HFF-Myc (cell line): ENCODE measurements at places on chromosomes 2 and 18.

DNA sequence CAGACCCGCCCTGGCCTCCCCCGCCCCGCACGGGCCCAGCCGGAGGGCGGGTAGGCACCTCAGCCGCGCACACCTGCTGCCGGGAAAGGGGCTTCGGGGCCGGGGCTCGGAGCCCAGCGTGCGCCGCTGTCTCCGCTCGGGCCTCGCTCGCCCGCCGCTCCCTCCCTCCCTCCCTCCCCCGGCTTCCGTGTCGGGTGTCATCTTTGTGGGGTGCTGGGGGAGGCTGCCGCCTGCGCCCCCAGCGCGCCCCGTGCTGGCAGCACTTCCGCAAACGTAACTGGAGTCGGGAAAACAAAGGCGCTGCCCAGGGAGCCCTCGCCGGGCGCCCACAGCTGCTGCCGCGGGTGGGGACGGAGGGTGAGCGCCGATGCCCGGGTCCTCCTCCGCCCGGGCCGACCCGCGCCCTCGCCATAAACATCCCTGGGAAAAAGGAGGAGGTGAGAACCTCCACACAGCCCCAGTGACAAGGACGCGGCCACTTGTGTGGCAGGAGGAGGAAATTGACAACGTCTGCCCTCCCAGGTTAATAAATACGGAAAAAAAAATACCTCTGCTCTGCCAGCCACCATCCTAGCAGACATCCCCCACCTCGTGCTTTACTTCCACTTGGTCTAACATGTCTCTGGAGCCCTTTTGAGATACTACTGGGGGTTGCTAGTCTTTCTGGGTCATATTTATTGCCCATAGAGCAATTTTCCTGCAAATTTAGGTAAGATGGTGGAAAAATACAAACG, 550 bp downstream of the MFSD6 start:
- no peak for DNase-seq

DNA sequence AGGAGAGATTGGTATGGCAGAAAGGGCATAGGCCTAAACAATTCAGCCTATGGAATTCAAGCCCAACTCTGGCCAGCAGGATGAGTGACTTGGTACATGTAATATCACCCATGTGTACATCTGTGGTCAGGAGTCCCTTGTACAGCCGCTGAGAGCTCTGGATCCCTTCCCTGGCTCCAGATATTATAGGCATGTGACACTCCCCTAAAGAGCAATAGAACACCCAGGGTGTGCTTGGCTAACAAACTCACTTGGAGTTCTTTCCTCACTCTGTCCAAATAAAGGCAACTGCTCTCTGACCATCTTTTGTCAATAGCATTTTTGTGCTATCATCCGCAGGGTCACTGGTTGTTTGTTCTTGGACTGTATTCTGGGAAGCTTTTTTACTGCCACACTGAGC, 197.4 kb upstream of the NCKAP5 start:
- DNase-seq, result no peak

DNA sequence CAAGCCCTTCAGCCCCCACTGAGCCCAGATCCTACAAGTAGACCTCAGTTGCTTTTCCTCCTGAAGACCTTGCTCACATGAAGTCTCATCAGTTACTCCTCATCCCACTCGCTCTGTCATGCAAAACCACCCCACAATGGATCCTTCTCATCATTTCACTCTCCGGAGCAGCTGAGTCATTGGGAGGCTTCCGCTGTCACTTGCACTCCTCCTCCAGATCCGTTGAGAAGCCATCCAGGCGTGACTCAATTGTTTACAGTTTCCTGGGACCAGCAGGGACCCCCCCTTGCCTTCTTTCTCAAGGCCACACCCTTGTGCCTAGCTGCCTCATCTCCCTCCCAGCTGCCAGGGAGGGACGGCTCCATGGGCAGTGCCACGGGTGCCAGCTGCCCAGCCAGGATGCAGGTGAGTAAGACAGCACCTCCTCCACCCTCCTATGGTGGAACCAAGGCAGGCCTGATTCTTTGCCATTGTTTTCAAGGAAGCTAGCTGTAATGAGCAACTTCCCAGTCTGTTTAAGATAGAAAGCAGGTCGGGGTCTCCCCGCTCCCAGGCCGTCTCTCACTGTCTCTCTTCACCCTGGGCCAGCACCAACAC, 16.3 kb downstream of the GPR55 start:
- peak; percentile 72 for DNase-seq

- no peak for DNase-seq
These were observed 67.3 kb downstream of the CCBE1 start for GRCh38 chr18:59629894-59630293.

- no peak for DNase-seq
These were observed 96.2 kb upstream of the PDE1A start for GRCh38 chr2:182522972-182523473.

DNA sequence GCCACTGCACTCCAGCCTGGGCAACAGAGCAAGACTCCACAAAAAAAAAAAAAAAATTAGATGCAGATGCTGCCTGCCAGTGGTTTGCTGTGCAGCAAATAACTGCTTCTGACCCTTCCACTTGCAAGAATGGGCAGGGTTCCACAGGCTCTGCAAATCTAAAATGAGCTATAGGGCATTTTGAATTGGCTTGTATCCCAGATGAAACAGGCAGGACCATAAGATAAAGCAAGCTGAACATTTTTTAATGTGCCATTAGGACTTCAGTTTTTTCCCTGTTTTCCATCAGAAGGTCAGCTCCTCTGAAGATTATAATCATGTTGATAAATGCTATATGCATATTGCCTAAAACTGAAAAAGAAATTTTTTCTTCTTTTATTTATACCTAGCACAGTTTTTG, 15.7 kb upstream of the FZD7 start:
- DNase-seq, result no peak

- no peak for DNase-seq
These were observed 363.3 kb upstream of the TFPI start for GRCh38 chr2:187917535-187917934.

DNA sequence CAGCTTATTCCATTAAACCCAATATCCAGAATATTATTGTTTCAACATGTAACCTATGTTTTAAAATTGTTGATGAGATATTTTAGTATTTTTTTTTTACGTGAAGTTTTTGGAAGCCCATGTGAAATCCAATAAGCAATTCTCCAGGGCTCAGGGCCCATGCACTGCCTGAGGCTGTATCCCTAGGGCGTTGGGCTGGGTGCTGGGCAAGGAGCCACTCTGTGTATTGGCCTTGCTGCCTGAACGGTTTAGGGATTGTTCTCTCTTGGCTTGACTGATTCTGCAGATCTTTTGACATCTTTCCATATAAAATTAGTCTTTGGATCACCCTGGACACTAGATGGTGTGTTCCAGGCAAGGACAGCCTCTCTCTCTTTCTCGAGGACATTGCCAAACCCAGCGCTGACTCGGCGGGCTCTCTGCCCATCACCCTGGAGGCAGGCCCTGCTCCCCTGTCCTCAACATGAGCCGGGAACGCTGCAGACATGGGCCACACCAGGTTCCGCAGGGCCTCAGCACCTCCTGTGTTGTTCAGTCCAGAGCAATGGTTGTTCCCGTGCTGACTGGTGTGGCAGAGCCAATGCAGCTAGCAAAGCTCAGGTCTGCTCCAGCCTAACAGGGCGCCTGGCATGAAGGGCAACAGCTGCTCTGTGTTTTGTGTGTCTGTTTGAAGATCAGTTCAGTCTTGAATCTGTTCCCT, 163.0 kb downstream of the SEPTIN10 start:
- DNase-seq, result no peak

- no peak for DNase-seq
These were observed 228.3 kb upstream of the RAB12 start for GRCh38 chr18:8380926-8381325.

GRCh38 chr2:29129586-29130281, 14.5 kb downstream of the CLIP4 start:
- no peak for DNase-seq

DNA sequence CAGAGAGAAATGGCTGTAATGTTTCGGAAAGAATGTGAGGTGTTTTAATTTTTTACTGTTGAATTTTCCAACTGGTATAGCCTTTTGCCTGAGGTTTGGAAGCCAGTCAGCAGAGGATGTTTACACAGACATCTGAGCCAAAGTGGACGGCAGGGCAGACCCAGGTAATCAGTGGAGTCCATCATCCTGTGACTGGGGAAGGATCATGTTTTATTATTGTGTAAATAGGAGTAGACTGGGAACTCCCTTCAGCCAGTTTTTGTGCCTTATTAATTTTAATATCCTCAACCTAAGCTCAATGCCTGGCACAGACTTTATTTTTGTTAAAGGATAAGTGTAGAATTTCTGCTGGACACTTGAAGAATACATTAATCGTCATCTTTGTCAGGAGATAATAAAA, 142.0 kb upstream of the GAREM1 start:
- no peak for DNase-seq

DNA sequence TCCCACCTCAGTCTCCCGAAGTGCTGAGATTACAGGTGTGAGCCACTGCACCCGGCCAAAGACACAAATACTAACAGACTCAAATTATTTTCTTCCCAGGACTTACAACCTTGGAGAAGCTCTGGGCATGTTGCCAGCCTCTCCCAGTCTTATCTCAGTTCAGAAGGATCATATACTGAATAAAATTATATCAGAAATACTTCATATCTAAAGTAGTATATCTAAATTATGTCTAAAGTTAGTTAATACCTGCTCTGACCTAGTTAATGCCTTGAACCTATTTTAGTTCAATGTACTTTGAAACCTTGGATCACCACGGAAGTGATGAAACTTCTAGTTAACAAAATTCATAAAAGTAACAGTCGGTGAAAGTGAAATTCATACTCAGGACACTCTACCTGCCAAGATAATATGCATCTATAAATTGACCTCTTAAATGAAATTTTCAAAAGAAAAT, 34.4 kb upstream of the CYBRD1 start:
- DNase-seq, result no peak

- DNase-seq, result no peak
These were observed 145.1 kb downstream of the GFPT1 start for GRCh38 chr2:69241664-69242514.

DNA sequence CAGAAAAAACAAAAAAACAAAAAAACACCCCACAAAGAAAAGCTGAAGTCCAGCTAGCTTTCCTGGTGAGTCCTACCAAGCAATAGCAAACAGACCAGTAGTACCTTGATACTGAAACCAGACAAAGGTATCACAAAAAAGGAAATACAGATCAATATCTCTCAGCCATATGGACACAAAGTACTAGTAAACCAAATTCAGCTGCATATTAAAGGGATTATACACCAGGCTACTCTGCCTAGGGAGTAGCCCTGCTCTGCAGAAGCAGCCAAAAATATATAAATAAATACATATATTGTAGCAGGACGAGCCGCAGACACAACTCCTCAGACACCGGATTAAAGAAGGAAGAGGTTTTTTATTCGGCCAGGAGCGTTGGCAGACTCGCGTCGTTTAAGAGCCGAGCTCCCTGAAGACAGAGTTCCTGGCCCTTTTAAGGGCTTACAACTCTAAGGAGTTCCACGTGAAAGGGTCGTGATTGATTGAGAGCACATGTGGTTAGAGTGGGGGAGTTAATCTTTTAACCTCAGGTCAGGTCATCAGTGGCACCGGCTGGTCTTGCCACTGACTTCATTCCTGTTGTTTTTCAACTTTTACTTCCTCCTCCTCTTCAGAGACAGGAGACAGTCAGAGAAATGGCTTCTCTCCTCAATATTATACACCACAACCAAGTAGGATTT, 38.4 kb upstream of the DTNB start:
- DNase-seq, result no peak

- DNase-seq, result no peak
These were observed 147.3 kb downstream of the INHBB start for GRCh38 chr2:120493231-120493630.

DNA sequence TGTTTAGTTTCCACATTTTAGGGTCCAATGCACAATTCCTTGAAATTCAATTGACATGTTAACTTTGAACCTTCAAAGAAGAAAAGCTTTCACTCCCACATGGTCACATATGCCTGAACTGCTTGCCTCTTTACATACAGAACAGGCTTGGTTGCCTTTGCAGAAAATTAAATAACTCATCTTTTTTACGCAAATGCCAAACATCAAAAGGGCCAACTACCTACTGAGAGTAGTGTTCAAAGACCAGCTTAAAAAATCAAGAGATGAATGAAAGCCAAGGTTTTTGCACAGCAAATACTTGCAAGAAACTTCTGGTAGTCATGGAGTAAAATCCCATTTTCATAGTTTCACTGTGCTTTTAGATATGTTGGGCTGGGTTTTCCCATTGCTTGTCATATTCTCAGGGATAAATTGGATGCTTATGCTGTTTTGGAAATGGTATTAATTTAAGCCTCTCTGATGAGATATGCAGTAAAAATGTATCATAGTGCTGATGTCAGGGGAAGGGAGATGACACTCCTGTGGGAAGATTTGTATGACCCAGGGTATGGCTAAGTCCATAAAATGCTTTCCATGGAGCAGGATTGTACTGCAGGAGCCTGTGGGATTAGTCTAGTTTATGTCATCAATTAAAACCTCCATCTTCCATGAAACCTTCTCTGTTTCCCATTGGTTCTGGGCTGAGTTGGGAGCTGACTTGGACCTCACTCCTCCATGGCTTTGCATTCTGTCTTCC, 60.6 kb upstream of the DARS1 start:
- no peak for DNase-seq

- DNase-seq, result no peak
These were observed 4.8 kb upstream of the THOC1 start for GRCh38 chr18:272650-273049.

GRCh38 chr2:25279091-25279651, 62.6 kb downstream of the DNMT3A start:
- DNase-seq, result no peak

DNA sequence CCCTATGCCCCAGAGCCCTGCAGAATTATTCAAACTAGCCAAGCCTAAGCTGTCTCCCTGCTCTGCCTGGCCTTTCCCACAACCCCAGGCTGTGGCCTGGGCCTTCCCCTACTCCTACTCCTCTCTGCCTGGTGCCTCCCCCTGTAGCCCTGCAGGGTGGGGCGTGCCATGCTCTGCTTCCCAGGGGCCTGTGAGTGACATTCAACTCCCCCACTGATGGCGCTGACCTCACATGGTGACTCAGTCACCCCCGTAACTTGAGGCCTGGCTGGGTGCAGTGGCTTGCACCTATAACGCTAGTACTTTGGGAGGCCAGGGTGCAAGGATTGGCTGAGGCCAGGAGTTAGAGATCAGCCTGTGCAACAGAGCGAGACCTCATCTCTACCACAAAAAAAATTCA, 60.6 kb downstream of the KIF1A start:
- no peak for DNase-seq
